T-helper 1 cell (primary cell): ENCODE measurements at places on chromosomes 3 and 15.

GRCh38 chr3:188635258-188636042 is 481.5 kb downstream of the LPP start:
- no peak for DNase-seq

GRCh38 chr15:75452865-75453702 is 1.6 kb upstream of the SIN3A start:
- DNase-seq, result peak; percentile 30

GRCh38 chr15:73617913-73618312 is 15.3 kb downstream of the NPTN start:
- no peak for DNase-seq

- no peak for DNase-seq
Observed at GRCh38 chr3:7543294-7543880, 682.5 kb downstream of the GRM7 start.

DNA sequence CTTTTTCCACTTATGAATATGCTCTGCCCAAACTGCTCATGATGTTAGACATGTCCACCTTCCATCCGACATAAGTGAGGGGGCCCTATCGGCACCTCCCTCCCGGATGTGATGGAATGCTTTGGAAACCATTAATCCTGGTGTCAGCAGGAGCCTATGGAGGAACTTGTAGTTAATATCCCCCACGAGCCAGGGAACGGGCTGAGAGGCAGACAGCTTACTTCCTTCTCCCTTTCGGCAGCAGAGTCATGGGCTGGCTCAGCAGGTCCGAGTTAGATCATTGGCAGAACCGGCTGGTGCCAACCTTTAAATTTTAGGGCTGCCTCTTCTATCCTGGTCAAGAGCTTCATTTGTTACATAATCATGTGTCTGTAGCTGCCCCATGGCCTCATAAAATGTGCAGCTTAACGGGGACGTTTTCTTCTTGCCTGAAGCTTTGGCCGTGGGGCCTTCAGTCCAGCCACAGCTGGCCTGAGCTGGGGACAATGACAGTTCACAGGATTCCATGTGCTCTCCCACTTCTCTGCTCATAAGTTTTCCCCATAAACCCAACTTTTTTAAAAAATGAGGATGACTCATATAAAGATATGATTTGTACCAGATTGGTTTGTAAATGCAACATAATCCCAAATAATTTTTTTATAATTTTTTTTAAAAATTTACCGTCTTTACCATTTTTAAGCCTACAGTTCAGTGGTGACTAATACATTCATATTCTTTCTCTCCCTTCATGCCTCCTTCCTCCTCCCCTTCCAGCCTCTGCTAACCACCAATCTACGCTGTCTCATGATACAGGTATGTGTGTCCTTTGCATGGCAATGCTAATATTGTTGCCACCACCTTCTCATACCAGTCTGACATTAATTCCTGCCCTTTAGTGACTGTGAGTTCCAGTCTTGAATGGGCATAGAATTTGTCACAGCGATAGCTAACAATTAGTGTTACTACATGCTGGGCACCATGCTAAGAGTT is 62.2 kb upstream of the RGMA start:
- DNase-seq, result no peak

DNA sequence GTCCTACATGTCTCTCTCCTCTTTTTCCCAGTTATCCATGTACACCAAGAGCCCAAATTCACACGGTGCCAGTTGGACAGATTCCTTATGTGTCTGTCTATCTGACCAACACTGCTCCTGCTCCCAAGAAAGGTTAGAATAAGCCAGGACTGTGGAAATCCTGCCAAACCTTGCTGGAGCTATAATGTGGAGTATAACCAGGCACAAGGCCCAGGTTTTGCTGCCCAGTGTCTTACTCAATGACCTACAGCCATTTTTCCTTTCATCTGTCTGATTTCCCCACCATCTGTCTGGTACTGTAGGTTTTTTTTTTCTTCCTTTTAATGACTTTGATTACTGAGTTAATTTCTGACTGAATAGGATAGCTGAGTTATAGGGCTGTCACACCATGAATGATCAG is 26.5 kb upstream of the MINDY4B start:
- no peak for DNase-seq

- DNase-seq, result no peak
Observed at GRCh38 chr3:120908030-120908794, at the start of gene STXBP5L. STXBP5L (plus strand) TSS chr3:120908205; CDS start chr3:120909579, 1,374 bp downstream.

DNA sequence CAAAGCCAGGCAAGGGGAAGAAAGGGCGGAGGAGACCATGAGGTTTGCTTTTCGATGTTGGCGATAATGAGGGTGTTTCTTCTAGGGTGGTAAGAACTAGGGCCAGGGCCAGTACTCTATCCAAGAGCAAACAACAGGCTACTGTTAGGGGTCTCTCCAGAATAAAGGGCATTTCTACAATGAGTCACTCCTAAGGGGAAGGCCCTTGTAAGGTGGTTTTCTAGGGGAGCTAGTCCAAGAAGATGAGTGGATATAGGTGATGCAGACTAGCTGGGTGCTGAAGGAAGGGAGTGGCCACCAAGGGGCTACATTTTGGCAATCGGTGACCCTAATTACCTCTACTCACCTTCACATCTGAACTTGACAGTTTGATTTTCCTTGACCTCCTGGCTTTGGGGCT is 148.5 kb upstream of the HACD2 start:
- no peak for DNase-seq

GRCh38 chr15:85757073-85757938 is 37.4 kb downstream of the KLHL25 start:
- DNase-seq, result no peak

DNA sequence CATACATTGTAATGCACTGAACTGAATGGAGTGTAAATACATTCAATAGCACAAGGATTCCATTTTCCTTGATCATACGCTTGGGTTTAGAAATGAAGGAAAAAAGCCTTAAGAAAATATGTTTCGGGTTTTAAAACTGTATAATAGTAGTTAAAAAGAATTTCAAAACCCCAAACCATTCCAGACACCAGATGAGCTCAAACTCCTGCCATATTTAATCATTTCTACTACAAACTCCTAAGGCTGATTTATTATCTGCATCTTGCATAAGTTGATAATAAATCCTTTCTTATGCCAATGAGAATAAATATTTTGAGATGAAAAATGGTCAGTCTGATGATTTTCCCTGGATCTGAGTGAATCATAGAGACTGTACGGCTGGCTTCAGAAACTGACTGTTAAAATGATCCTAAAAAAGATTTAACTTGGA is 51.0 kb downstream of the NR1D2 start:
- no peak for DNase-seq

GRCh38 chr15:64373360-64373759 is 7.9 kb downstream of the PCLAF start:
- DNase-seq, result no peak

DNA sequence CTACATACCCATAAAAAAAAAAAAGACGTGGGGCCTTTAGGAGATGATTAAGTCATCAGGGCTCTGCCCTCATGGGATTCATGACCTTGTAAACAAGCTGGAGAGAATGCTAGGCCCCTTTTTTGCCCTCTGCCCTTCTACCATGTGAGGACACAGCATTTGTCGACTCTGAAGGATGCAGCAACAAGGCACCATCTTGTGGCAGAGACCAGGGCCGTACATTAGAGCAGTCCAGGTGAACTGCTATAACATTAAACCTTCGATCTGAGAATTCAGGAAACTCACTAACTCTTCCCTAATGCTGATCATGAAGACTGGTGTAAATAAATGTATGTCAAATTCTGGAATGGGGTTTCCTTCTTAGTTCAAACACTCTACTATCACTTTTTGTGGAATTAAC is 30.7 kb upstream of the SIAH2 start:
- DNase-seq, result no peak

- peak; percentile 35 for DNase-seq
Observed at GRCh38 chr3:129934234-129935123, 40.0 kb upstream of the TRH start.

GRCh38 chr3:182636646-182637045 is 156.7 kb upstream of the ATP11B start:
- DNase-seq, result no peak

GRCh38 chr3:169453256-169454059 is 210.1 kb downstream of the MECOM start:
- no peak for DNase-seq

DNA sequence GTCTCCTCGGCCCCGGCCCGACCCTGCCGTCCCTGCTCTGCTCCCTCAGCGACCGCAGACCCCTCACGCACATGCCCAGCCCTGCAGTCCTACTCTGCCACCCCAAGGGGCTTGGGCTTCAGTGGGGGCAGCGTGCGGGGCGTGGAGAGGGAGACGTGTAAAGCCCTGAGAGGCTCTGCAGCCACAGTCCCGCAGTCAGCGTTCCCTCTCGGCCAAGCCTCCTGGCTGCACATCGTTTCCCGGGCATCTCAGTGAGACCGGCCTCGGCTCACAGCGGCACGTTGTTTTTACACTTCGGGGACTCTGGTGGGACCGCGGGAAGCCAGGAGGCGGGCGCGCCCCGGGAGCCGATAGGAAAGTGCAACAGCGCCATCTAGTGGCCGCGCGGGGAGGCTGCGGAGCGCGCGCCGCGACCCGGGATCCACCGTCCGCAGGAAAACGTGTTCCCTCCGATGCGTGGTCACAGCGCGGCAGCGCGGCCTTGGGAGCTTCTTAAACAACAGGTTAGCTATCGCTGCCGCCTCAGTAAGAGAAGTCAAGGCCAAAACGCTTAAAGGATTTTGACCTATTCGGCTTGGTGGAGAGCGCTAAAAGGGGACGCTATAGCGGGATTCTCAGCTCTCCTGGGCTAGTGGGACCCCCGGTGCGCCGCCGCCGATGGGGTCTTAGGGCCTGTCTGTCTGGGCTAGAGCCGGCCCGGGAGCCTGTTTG is 226.8 kb upstream of the IGF1R start:
- DNase-seq, result peak; percentile 16

DNA sequence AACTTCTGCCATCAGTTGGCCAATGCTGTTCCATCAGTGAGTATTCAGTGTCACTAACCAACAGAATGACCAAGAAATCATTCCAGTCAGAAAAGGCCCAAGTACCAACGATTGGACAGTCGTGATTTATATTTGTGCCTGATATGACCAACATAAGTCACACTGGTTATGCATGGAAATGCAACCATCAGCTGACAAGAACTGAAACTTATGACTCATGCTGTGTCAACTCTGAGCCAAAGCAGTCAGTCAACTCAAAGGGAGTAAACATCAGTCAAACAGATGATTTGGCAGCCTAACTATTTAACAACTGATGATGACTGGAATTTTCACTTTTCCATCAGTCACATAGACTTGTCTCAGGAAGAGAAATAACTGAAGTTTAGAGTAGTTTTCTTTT is 142.4 kb downstream of the ANXA2 start:
- DNase-seq, result no peak

GRCh38 chr3:2510591-2511145 is 412.0 kb downstream of the CNTN4 start:
- no peak for DNase-seq

DNA sequence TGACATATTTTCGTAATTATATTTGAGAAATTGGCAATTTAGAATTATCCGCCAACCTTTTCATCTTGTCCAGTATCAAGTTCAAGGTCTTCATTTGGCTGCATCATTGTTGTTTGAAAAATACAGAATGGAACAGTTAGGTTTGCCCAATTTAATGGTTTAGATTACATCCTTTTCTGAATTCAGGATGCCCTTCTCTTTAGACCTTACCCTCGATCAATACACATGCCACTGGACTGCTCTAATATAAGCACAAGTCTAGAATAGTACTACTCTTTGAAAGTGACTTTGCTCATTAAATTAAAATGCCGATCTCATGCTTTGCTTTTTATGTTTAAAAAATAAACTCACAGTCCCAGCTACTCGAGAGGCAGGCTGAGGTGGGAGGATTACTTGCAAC is 44.5 kb downstream of the PXK start:
- DNase-seq, result no peak

DNA sequence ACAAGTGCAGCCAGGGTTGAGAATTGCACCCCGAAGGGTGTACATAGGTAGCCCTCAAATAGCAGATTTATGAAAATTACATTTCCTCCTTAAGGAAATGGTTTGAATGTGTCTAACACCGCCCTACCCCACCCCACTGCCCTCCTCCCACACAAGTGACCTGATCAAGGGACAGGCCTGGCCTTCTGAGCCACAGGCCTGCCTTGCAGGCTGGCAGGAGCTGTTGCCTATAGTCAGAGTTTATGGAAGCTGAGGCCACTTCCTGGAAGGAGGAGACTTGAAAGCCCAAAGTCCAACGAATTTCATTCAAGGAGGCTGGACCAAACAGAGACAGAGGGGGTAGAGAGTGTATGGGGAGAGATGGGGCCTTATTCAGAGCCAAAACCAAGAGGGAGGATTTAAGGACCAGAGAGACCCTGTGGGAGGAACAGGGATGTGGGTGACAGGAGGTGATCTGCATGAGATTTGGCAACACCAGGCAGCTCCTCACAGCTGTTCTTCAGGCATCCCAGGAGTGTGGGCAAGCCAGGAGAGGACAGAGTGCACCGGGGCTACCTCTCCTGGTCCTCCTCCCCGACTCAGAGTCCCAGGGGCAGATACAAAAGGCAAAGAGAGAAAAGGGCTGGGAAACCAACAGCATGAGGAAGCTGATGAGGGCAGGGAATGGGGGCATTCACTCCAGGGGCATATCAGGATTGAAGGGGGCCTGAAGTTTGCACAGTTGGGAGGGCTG is 100.4 kb upstream of the HES1 start:
- no peak for DNase-seq

DNA sequence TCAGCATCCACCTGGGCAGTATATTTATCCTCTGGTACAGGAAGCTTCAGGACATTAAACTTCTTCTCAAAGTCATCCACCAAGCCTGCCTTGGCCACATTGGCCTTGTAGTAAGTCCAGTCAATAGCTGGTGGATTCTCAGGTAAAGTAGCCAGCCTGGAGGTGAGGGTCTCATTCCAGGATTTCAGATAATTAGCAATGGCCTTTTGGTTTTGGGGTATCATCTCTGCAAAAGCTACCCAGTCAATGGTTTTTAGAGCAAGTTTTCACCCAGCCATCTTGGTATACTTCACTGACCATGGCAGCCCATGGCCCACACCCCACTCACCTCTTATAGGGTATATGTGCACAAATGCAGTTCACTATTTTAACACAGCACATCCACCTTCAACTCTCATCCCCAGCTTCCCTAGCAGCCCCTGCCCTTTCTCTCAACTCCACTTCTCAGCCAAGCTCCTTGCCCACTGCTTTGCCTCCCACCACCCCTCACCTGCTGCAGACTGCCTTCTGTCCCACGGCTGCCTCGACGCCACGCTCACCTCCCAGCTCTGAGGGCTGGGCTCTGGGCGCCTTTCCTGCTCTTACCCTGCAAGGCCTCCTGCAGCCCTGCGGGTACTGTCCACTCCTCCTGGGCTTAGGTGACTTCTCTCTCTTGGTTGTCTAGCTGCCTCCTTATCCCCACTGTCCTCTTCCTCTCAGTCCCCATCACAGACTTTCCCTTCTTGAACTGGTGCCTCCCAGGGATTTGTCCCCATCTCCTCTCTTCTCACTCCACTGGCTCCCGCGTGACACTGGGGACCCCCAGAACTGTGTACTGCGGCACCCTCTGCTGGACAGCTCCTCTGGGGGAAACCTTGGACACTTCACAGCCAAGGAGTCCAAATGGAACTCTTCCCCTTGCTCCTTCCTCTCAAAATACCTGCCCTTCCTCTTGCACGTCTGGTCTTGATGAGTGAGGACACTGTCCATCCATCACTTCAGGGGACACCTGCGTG is 1.7 kb upstream of the TGM5 start:
- no peak for DNase-seq
